ENCODE measurements at places on chromosomes 3 and 15.

DNA sequence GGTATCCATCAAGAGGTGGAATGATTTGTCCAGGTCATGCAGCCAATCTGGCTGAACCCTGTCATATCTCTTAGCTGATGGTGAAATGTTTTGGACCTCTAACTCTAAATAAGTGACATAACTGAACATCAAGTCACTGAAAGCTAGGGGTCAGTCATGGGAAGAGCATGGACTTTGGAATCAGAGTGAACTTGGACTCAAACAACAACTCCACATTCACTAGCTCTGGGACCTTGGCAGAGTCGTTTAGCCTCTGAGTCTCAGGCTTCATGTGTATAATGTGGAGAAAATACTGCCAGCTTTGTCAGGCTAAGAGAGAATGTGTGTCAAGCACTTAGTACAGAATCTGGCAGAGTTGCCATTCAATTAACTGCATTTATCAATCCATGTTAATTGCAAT is 557.8 kb upstream of the CFAP20DC start:
- DNase-seq, result no peak

DNA sequence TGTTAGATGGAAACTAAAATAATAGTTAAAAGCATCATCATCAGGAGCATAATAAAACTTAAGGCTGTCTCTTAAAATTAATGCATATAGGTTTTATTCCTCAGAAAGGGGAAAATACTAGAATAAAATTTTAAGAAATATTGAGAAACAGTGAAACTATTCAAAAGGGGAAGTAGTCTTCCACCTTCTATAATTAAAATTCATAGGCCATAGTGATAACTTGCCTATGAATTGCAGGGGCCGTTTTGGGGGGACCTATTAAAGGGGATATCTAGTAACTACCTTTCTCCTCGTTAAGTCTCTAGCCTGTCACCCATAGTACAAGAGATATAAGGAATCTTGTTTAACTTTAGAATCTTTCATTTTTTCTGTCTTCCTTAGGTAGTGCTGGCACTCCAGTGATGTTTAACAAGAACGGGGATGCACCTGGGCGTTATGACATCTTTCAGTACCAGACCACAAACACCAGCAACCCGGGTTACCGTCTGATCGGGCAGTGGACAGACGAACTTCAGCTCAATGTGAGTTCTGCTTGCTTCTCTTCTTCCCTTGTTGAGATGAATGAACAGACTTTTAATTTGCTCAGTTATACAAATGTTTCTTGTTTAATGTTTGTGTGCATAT is 600.4 kb downstream of the GRM7 start:
- DNase-seq, result no peak

- DNase-seq, result no peak
Measured at GRCh38 chr15:100433304-100433703, 91.5 kb upstream of the ADAMTS17 start.

DNA sequence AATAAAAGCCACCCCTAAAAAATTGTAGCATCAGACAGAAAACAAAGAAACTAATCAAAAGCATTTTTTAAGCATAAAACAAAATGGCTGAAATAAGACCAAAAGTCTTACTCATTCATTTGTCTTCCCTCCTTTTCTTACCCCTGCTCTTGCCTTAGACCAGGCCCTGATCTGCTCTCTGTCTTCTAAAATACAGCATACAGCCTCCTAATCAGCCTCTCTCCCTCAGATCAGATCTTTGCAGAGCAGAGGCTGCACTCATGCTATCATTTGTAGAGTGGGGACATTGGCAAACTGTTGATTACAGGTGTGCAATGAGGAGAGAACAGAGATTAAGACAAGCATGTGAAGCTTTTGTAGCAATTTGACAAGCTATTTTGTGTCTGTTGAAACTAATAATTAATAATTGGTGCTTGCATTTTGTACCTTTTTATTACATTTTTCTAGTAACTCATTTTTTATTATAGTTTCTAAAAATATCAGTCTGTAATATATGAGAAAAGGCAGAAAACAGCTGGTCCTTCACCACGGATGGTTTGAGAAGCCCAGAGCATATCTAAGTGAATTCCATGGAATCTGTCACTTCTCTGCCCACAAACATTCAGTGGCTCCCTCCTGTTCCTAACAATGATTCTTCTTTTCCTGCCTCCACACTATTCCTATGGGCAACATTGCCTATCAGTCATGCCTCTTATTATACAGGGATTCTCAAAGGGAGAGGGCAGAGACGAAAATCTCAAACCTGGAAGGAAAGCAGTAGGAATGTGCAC is 286.2 kb upstream of the STT3B start:
- no peak for DNase-seq

DNA sequence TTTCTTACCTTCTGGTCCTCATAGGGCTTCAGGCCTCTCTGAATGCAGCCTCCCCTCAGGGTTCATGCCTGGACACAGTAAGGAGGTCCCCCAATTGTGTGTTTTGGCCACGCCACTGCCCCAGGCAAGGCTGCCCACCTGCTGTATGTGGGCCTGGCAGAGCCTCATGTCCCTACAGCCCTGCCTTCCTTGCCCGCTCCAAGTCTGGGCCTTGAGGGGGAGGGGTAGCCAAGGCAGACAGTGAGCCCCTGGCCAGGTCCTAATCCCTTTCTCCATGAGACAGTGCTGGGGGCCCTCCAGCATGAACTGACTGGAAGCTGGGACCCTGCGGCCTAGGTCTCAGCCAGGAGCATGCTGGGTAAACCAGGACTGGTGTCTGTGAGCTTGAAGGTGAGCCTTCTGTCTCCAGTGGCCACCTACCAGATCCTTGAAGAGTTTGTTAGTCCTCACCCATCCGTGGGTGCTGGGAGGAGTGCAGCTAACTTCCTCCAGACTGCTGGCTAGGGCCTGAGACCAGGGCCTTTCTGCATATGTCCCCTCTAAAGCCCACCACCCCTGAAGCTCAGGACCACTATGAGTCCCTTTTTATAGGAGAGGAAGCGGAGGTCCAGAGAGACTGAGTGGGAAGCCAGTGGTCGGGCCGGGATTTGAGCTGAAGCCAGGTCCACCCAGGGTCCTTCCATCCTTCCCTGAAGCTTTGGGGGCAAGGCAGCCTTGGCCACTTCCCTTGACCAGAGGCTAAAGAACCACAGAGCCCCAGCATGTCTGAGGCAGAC is 8.7 kb downstream of the ZBTB47 start:
- DNase-seq, result no peak

- DNase-seq, result no peak
Measured at GRCh38 chr3:158106766-158107471, 699 bp upstream of the SHOX2 start.

GRCh38 chr3:194300382-194300758 is 50.8 kb downstream of the CPN2 start:
- no peak for DNase-seq

DNA sequence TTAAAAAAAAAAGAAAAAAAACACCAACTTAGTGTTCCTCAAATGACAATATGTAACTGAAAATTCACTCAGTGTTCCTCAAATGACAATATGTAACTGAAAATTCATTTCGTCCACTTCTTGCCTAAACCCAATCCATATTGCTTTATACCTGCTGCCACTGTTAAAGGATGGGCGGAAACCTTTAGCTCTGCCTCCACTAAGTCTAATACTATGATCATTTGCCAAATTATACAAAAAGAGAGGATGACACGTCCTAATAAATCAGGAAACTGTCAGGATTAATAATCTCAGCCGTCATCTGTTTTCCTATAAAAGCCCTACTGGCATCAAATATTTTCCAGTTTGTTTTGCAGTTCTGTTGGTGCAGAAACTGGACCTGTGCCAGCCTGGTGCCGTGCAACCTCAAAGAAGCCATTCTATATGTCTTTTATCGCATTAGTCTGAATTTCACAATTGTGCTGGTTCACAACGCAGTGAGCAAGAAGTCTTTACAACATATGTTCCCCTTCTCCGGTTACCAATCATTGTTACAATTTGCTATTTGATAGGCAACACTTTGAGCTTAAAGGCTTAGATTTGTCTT is 160.4 kb upstream of the KCNH8 start:
- no peak for DNase-seq

- no peak for DNase-seq
Measured at GRCh38 chr3:74607803-74608202, 6.7 kb downstream of the CNTN3 start.

DNA sequence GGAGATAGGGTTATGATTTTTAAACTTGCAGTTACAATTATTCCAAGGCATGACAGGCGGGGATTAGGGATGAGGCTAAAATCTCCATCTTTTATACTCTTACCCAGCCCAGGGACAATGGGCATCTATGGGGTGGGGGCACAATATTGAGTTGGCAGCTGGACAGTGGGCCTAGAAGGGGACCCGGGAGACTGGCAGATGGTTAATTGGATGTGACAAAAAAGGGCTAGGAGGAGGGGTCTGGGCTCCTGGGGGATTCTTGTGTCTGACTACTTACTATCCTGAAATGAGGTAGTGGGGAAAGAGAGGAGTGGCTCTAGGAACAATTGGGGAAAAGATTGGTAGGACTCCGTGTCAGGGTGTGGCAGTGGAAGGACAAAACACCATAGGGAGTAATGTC is 53.0 kb upstream of the ROPN1 start:
- DNase-seq, result no peak

DNA sequence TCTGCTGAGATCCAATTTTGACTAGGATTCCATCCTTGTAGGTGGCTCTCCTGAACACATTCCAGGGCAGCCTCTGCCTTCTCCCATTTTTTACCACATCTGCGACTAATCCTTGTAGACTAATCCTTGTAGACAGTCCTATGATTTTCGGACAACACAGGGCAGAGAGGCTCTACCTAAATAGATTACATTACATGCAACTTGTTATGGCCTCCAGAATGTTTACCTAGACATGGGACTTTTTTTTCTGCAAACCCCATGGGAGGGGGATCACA is 239.3 kb upstream of the WNT5A start:
- DNase-seq, result no peak

DNA sequence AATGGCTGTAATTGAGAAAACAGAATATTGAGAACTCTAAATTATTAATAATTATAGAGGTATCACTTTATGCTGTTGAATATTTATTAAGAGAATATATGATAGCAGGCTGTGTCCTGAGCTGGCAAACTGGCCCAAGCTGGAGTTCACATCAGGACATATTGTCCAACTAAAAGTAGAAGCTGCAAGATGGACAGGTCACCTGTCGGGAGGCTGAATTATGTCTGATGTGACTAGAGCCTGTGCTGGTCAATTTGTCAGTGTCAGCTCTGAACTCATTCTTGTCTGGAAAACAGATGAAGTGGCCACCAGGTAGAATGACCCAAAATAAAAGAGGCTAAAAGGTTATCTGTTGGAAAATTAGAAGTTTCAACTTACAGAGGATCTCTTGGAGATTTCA is 392.2 kb downstream of the LRTM1 start:
- no peak for DNase-seq

DNA sequence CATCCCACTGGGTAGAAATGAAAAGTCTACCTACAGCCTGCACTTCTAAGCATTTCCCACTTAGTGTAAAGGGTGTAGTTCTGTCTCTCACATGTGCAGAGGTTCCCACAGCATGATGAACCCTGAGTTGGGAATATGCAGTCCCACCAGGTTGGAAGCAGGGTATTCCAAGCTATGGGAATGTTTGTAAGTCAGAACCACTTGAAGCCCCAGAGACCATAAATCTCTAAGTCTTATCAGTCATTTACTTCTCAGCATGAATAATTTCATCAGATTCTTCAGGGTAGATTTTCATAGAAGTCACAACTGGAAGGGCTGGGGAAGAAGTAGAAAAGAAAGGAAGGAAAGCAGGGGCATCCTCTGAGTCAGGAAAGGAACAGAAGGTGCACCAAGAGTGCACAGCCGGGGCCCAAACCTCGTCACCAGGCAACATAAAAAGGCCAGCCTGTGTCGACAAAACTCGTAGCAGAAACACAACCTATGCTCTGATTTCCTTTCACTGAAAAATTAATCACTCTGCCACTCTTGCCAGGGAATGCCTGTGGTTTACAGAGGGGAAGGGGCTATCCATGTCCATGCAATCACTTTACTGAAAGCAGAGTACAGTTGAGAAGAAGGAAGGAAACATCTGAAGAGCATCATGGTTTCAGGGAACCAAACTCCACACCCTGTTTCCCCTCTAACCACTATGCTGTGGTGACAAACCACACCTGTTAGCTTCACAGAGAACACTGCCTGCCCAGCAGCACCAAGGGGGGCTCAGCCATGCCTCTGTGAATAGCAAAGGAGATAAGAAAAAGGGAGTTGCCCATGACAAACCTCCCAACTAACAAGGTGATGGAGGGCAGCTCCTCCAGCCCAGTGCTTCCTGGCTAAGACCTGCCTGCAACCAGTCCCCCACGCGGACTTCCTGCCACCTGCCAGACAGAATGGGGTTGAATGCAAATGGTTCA is 40.5 kb downstream of the SH3BP5 start:
- DNase-seq, result peak; percentile 40

DNA sequence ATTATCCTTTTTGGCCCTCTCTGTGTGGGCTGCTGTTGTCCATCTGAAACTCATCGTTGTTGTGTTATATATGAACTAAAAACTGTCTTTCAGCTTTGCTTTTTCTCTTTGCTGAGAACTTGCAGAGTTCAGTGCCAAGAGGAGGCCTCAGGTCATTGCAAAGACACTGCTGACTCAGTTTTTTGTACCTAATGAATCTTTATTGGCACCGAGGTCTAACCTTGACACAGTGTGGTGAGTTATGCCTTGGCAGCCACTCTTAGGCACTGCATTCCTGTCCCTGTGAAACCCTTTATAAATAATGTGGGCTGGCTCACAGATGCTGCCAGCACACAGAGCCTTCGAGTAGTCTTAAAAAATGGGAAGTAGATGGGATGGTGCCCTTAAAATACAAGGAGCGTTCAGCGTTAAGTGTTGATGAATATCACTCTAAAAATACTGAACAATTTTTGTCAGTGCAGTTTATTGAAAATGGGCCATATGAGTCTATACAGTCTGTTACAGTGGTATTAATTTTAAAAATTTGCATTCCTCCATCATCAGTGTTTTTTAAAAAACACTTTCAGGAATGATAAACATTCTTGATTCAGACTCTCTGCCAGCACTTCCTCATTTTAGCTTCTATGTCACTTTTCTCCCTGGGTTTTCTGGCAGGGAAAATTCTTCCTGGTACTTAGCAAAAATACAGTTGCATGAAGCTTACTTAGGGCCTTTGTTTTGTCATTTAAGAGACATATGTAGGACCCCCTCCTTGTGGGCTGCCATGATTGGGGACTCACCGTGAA is 234.1 kb downstream of the CACNA2D3 start:
- DNase-seq, result no peak

DNA sequence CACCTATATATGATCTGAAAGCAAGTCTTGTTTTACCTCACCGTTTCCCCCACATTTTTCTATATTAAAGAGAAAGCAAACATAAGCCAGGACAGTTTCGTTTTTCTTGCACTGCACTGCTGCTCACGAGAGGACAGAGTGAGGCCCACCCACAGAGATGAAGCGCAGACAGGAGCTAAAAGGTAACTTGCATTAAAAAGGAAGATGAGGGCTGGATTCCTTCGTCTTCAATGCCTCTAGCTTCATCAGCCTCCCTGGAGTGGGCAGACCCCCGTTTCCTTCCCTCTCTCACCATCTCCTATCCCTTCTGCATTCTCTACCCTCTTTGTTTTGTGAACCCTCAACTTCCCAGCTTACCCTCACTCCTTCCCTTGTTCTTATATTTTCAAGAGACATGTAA is 18.9 kb downstream of the SUMF1 start:
- no peak for DNase-seq

GRCh38 chr3:119657887-119658702 is 2.3 kb downstream of the POPDC2 start:
- no peak for DNase-seq

- DNase-seq, result no peak
Measured at GRCh38 chr3:27354588-27355203, 14.5 kb downstream of the NEK10 start.

GRCh38 chr3:123267821-123268220 is 66.1 kb downstream of the SEC22A start:
- no peak for DNase-seq

GRCh38 chr3:196339493-196340254 is 1.5 kb upstream of the TM4SF19 start:
- no peak for DNase-seq

Data from activated T-helper 9 cell treated with anti-CD3 and anti-CD28 coated beads, Interleukin-2, amount 50 U/mL, for 16 hours (primary cell).